ENCODE measurements at places on chromosomes 4 and X.

- DNase-seq: peak; percentile 61
Observed at GRCh38 chr4:174697202-174697601, 131.8 kb downstream of the GLRA3 start.

DNA sequence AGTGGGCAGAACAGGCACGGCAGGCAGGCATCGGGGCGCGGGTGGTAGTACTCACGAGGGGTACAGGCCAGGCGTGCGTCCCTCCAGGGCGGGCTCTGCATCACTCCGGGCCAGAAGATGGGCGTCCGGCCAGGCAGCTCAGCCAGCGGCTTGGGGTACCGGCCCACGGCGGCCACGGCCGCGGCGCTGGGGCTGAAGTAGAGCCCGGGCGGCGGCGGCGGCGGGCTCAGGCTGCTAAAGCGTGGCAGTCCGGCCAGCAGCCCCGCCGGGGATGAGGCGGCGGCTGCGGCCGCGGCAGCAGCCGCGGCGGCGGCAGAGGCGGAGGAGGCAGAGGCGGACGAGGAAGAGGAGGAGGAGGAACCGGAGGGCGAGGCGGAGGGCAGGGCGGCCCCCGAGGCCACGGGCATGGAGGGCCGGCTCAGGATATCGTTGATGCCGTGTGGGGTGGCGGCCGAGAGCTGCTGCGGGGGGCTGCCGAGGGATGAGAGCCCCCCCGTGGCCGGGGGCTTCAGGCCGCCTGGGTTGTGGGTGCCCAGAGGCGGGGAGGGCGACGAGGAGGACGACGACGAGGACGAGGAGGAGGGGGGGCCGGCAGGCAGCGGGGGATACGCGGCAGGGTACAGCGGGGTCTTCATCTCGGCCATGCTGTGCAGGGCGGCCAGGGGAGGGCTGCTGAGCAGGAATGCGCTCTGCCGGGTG lies 1.4 kb downstream of the NKX6-1 start:
- no peak for DNase-seq

- DNase-seq: no peak
Observed at GRCh38 chrX:82677286-82677685, 830.8 kb upstream of the POU3F4 start.

- DNase-seq: no peak
Observed at GRCh38 chrX:147069926-147070325, 255.4 kb upstream of the CXorf51A start.

DNA sequence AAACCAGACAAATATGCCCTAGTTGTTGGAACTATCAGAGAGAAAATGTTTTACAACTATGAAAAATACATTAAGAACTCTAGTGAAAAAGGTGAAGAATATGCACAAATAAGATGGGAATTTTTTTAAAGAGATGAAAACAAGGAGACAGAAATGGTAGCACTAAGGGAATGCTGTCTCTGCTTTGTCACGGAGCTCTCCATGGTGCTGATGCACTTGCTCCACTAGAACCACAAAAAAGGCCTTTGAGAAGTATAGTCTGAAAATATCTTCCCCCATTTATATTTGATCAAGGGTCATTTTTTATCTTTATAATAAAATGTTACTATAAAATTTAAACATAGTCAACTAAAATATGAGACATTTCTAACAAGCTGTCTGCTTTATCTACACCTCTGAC lies 1655.5 kb upstream of the AGA start:
- no peak for DNase-seq

GRCh38 chrX:74009041-74009440 lies 294.9 kb upstream of the ZCCHC13 start:
- DNase-seq: no peak

- no peak for DNase-seq
Observed at GRCh38 chr4:128521648-128522111, 234.1 kb upstream of the PGRMC2 start.

GRCh38 chr4:55127521-55127920 lies 2.1 kb upstream of the KDR start:
- no peak for DNase-seq

DNA sequence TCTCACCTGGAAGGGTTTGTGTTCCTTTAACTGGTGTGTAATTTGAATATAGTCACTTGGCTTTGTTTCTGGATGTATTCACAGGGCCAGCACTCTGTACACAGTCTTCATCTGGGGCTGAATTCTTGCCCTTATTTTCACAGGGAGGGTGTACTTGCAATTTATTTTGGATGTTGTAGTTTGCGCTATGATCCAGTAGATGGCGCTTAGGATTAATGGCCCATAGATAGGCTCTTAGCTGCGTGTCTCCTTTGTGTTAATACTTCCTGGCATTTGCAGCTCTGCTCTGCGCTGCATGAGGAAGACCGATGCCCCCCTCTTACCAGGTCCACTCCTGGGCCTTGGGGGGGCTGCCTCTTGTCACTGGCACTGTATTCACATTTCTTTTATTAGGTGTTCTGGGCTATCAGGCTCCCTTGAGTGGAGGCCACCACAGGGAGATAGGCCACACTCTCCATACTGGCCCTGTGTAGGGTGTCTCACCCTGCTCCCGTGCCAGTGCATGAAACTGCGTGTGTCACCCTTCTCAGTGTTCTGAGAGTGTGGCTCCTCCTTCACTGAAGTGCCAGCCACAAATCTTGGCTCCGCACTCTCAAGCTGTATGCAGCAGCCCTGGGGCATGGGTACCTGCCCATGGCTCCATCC lies 562.2 kb downstream of the ZIC3 start:
- DNase-seq: no peak

GRCh38 chrX:131392666-131393065 lies 103.6 kb upstream of the IGSF1 start:
- DNase-seq: no peak
